ENCODE measurements at places on chromosomes 11 and 22.

GRCh38 chr11:133921513-133921912 lies 35.3 kb downstream of the IGSF9B start:
- DNase-seq: no peak

- DNase-seq: no peak
Measured at GRCh38 chr11:114149689-114150407, 90.3 kb downstream of the ZBTB16 start.

DNA sequence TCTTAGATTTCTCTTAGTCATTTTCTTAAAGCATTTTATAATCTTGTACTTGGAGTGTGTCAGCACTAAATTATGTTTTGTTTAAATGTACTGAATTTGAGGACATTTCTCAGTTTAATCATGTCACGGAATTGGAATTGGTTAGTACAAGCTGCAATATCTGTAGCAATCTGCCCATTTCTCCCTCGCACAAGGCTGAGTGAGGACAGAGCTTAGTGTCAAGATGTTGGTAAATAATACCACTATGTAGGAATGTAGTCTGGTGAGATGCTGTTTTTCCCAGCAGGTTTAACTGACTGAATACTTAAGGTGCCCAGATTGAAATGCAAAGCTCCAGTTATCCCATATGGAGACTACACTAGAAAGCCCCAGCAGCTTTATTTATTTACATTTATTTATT lies 30.6 kb downstream of the SREBF2 start:
- DNase-seq: no peak

GRCh38 chr22:46150655-46151477 lies 540 bp downstream of the PPARA start:
- no peak for DNase-seq

DNA sequence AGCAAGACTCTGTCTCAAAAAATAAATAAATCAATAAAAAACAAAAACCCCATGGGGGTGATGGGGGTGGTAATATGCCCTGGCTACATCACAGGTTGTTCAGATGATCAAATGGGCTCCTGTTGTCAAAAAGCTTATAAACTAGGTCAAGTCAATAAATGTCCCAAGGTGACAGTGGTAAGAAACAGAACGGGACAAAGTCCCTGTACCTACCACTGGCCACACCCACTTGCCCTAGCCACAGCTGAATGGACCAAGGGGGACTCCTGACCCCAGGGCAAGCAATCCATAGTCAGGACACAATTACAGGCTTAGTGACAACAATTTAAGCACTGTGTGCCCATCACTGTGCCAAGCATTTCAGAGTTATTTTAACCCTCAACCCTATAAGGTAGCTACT lies 6.0 kb downstream of the NAGA start:
- no peak for DNase-seq

DNA sequence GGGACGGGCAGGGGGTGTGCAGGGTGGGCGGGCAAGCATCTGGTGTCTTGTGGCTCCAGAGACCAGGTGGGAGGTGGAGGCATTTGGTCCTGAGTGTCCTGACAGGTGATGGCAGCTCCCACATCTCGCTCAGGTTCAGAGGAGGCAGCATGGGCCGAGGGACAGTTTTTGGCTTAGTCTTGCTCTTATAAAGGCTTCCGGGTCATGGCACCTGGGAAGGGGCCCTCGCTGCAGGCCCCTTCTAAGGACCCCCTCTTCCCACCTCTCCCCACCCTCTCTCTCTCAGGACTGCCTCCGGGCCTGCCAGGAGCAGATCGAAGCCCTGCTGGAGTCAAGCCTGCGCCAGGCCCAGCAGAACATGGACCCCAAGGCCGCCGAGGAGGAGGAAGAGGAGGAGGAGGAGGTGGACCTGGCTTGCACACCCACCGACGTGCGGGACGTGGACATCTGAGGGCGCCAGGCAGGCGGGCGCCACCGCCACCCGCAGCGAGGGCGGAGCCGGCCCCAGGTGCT lies 9.9 kb downstream of the CCND1 start:
- no peak for DNase-seq

DNA sequence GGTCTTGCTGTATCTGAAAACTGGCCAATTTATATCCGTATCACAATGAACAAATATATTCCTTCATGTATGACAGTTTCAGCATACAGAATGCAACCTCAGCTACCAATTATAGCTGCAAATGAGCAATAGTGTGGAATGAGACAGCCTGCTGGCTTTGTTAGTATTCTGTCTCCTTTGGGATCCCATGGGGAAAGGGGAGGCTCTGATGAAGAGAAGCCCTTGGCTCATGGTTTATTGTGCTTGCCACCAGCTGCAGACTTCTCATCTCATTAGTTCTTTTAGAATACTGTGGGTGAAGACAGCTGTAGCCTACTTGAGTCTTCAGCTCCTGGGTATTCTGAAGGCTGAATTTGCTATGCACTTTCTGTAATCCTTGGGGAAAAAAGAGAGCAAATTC lies 42.4 kb downstream of the PITPNB start:
- DNase-seq: peak; percentile 31

DNA sequence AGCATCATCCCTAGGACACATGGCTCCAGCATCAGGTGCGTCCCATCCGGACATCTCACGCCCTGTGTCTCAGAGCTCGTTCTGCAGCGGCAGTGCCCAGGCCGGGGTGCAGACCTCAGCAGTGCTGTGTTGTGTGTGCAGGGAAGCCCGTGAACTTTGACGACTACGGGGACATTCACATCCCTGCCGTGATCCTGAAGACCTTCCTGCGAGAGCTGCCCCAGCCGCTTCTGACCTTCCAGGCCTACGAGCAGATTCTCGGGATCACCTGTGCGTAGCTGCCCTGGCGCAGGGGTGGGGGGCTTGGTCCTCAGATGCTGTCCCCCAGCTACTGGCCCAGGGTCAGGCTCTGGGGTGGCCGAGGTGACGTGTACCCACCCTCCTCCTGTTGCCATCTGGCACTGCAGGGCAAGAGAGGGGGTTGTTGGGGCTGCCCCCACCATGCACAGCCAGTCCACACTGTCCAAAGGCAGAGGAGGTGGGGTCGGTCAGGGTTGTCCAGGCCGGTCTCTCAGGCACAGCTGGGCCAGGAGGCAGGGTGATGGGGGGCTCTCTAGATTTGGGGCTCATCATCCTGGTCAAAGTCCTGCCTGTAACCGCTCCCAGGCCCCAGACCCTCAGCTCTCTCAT lies 96.5 kb downstream of the ARHGAP8 start:
- DNase-seq: no peak

GRCh38 chr11:66854231-66854661 lies 2.6 kb upstream of the LRFN4 start:
- no peak for DNase-seq

GRCh38 chr11:122158171-122158570 lies 42.2 kb upstream of the BLID start:
- DNase-seq: no peak

- no peak for DNase-seq
Measured at GRCh38 chr11:14812757-14813156, 79.3 kb downstream of the CYP2R1 start.

DNA sequence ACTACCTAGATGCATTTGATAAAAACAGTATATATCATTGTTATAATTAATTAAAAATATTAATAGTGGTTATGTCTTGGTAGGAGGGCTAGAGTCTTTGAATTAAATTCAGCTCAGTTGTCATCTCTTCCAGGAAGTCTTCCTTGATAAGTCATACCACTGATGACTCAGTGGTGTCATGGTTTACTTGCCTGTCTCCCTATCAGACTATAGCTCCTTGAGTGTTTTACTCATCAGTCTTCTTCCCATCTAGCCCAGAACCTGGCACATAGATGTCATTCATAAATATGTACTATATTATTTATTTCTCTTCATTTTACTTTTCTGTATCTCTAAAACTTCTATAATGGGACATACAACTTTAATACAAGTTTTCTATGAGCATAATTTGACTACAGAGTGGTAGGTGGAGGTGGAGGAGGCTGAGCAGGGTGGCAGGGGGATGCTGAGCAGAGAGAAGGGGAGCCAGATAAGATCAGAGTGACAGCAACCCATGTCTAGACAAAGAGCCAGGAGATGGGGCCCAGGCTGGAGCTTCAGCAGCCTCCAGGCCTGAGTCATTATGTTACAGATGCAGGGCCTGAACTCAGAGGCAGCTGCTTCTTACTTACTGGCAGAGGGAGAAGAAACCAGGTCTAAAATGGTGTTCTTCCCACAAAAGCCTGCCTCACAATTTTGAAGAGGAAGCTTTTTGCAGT lies 82.3 kb upstream of the PHOX2A start:
- no peak for DNase-seq

GRCh38 chr11:103325686-103326069 lies 216.5 kb downstream of the DYNC2H1 start:
- no peak for DNase-seq

DNA sequence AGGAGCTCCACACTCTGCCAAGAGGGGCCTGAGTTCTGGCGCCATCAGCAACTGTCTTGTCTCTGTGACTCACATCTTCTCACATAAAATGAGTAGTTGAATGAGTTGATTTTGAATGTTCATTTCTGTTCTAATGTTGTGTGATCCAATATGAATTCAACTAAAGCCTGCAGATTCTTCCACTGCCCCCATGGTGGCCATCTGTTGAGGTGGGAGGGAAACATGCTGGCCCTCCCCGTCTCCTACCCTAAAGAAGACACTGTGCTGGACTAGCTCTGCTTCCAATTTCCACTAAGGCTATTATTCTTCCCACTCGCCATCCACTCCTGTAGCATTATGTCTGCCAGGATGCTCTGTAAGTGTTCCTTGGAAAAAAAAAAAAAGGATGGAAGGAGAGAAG lies 555.6 kb upstream of the LARGE1 start:
- DNase-seq: no peak

DNA sequence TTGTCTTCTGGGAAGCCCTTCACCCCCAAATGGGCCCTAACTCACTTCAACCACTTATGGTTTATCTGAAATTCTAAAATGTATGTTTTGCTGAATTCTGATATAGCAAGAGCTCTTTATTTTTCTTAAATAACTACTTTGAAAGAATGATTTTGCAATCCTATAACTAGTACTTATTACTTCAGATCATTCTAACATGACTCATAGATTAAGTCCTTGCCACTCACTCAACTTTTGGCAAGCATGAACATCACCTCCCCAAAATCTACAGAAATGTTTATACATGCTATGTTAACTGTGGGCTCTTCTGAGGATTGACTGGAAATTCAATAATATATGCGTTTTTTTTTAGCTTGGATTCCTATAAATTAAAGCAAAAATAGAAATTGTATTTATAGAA lies 367.4 kb upstream of the FAT3 start:
- DNase-seq: no peak

- DNase-seq: no peak
Measured at GRCh38 chr11:12675951-12676711, 1.9 kb downstream of the TEAD1 start.

DNA sequence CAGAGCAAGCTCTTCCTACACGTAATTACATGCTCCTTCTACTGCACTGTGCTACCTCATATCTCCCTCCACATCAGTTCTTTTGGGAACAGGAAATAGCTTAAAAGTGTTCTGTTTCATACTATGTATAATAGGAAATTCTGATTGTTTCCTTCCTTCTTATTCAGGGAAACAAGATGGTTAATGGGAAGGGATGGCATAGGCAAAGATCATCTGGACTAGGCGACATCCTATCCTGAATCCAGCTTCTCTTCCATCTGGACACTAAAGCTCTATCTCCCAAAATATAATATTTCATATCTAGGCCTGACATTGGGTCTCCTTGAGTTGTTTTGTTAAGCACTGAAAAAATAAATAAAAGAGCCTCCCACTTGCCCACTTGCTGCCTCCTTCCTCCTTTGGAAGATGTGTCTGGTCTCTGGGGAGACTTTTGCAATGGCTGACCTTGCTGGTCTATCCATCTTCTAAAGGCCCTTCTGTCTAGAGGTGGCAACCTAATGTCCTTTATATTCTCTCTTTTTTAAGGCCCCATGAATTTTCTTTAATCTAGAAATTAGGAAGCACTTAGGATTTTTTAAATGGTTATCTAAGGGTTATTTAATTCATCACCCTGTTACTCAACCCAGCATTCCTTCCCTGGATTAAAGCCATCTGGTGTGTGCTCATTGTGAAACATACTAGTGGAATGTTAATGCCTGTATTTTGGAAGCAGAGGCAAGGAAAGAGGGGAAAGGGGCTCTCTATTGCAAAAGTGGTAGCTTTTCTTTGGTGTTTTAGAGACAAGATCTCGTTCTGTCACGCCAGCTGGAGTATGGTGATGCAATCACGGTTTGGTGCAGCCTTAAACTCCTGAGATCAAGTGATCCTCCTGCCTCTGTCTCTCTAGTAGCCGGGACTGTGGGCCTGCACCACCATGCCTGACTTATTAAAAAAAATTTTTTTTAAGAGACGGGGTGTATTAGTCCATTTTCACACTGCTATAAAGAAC lies 20.6 kb downstream of the CLMP start:
- no peak for DNase-seq

DNA sequence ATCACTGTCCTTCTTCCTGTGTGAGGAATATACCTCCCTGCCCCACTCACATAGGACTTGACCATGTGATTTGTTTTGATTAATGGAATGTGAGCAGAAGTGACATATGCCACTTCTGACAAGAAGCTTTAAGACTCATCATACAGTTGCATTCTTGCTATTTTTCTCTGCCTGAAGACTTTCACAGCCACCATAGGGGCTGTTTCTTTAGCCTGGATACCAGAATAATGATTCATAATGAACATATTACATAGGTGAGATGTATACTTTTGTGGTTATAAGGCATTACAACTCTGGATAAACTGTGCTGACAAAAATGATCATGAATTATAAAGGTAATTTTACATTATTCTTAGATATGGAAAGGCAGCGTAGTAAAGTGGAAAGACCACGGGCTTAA lies 798.0 kb downstream of the DLG2 start:
- no peak for DNase-seq

Data from NCI-H187 treated with DMSO at 0.1 percent for 48 hours (cell line).